ENCODE measurements at places on chromosomes 6 and 20. TPM values are rescaled to one million over a fixed set of nuclear protein-coding genes. Genes with fewer than 3 reads are reported as not detected.

The DTNBP1 gene
- 49.6 TPM for polyA plus RNA-seq

The PACRG gene
- 9.0 TPM for polyA plus RNA-seq

The TMEM244 gene
- polyA plus RNA-seq, result not detected

The UQCC2 gene
- polyA plus RNA-seq, result 341 TPM

The SPAG4 gene
- not detected for polyA plus RNA-seq

The RIN2 gene
- 5.1 TPM for polyA plus RNA-seq

The VPS52 gene
- polyA plus RNA-seq, result 31.6 TPM

The ACTL10 gene
- not detected for polyA plus RNA-seq

The BACH2 gene
- polyA plus RNA-seq, result not detected

The SNX21 gene
- 2.8 TPM for polyA plus RNA-seq

The SLC22A16 gene
- polyA plus RNA-seq, result not detected

The SPATA25 gene
- not detected for polyA plus RNA-seq

The ZC2HC1B gene
- not detected for polyA plus RNA-seq

The CEP162 gene
- 7.3 TPM for polyA plus RNA-seq

The GNAS-AS1 gene
- not detected for polyA plus RNA-seq

The COL11A2 gene
- polyA plus RNA-seq, result 0.67 TPM

The TSHZ2 gene
- polyA plus RNA-seq, result 3.8 TPM

The DDX43 gene
- polyA plus RNA-seq, result not detected

The SYTL3 gene
- not detected for polyA plus RNA-seq

The PLN gene
- polyA plus RNA-seq, result not detected

The PSORS1C2 gene
- polyA plus RNA-seq, result not detected

The CBLN4 gene
- 24.9 TPM for polyA plus RNA-seq

The SMOC2 gene
- polyA plus RNA-seq, result 1.0 TPM

The TSPO2 gene
- polyA plus RNA-seq, result not detected

The UBR2 gene
- 8.8 TPM for polyA plus RNA-seq

The FOXS1 gene
- polyA plus RNA-seq, result not detected

The TNNC2 gene
- not detected for polyA plus RNA-seq

The PRR18 gene
- polyA plus RNA-seq, result 0.15 TPM

The DDRGK1 gene
- polyA plus RNA-seq, result 44.5 TPM

The KIF25 gene
- polyA plus RNA-seq, result 13.7 TPM

The SEL1L2 gene
- polyA plus RNA-seq, result 2.1 TPM

The OVOL2 gene
- polyA plus RNA-seq, result 0.98 TPM

The PREX1 gene
- 3.0 TPM for polyA plus RNA-seq

The IP6K3 gene
- 2.7 TPM for polyA plus RNA-seq

The GRM1 gene
- 200 TPM for polyA plus RNA-seq

The PDE10A gene
- polyA plus RNA-seq, result 20.0 TPM

The ESR1 gene
- 0.95 TPM for polyA plus RNA-seq

The SEC23B gene
- 27.5 TPM for polyA plus RNA-seq

The DNMT3B gene
- polyA plus RNA-seq, result not detected

The BFSP1 gene
- polyA plus RNA-seq, result 0.38 TPM

The SLC35A1 gene
- polyA plus RNA-seq, result 39.2 TPM

The COL21A1 gene
- 7.7 TPM for polyA plus RNA-seq

The WDR27 gene
- polyA plus RNA-seq, result 1.8 TPM

The ELOVL4 gene
- polyA plus RNA-seq, result 101 TPM

The HLA-DOB gene
- not detected for polyA plus RNA-seq

The CAP2 gene
- 233 TPM for polyA plus RNA-seq

The CGAS gene
- 2.1 TPM for polyA plus RNA-seq

The MUC21 gene
- polyA plus RNA-seq, result not detected

The ALDH5A1 gene
- 25.9 TPM for polyA plus RNA-seq

The CCN6 gene
- 1.5 TPM for polyA plus RNA-seq

The RFX6 gene
- not detected for polyA plus RNA-seq

The SLC32A1 gene
- 29.4 TPM for polyA plus RNA-seq

The C20orf96 gene
- 9.2 TPM for polyA plus RNA-seq

Measured in Purkinje cell (primary cell).